ENCODE measurements at places on chromosomes 2 and 18.
A peak's percentile ranks its signal among the peaks of the same experiment; 100 is the strongest.

DNA sequence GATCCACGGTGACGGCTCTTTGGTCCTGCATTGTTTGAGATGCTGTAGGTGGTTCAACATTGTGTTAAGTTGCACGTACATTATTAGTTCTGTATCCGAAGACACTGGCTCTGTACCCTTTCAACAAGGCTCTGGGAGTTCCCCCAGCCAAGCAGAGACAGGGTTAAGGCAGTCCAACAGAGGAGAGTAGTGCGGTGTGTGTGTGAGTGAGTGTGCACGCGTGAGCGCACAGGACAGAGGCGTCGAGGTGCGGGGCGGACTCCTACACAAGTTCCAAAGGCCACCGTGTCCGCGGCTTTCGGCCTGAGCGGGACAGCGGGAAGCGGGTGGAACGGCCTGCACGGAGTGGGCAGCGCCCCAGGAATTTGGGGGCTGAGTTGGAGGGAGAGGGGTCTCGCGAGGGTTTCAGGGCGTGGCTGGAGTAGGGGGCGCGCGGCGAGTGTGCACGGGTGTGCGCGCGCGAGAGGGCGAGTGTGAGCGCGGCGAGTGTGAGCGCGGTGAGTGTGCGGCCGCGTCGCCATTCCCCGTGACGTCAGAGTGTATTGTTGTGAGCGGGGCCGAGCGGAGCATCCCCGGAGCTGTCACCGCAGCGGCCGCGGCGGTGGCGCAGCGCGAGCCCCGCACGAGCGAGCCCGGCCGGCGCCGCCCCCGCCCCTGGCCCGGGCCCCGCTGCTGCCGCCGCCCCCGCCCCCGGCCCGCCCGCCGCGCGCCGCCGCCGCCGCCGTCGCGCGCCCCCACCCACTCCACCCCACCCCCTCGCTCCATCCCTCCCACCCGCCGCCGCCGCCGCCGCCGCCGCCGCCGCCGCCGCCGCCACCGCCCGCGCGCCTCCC lies at the start of gene ASXL3:
Gene ASXL3, plus strand, starts transcription at position 535 of the 833 bp plus-strand sequence. CDS start 413 bp downstream, outside the sequence.
- no peak for DNase-seq

DNA sequence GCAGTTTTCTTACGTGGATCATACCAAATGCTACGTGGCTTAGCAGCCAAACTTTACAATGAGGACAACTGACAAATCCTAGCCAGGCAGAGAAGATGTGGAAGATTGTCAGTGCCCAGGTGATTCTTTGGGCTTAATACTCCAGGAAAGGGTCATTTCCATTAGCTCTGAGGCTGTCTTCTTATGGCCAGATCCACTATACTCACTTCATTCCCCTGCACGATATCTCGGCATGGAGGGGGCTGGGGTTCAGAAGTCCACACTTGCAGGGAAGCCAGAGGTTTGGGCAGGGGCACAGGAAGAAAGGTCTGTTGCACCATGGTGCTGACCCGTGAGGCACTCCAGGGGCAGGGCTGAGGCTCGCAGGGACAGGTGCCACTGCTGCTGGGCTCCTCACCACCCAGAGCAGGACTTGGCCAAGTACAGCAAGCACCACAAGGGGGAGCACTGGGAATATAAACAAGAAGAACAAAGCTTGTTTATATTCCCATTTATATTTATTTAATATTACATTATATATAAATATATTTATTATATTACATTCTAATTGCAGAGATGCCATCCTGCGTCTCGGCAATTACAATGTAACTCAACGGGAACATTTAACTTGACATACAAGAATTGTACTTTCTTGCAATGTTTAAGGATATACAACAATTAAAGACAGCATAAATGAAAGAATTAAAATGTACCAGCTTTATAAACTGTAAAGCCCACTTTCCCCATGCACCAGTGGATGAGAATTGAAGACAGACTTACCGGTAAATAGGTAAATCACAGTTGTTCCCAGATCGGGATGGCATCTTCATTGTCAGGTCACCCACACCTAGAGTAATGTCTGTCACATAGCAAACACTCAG lies 27.2 kb downstream of the CLUL1 start:
- DNase-seq = peak; percentile 82

- DNase-seq = peak; percentile 61
Observed at GRCh38 chr18:33440060-33441043, at the start of gene CCDC178. Gene CCDC178 (minus strand): TSS chr18:33440721. CDS start chr18:33412088, 28,633 bp downstream.

DNA sequence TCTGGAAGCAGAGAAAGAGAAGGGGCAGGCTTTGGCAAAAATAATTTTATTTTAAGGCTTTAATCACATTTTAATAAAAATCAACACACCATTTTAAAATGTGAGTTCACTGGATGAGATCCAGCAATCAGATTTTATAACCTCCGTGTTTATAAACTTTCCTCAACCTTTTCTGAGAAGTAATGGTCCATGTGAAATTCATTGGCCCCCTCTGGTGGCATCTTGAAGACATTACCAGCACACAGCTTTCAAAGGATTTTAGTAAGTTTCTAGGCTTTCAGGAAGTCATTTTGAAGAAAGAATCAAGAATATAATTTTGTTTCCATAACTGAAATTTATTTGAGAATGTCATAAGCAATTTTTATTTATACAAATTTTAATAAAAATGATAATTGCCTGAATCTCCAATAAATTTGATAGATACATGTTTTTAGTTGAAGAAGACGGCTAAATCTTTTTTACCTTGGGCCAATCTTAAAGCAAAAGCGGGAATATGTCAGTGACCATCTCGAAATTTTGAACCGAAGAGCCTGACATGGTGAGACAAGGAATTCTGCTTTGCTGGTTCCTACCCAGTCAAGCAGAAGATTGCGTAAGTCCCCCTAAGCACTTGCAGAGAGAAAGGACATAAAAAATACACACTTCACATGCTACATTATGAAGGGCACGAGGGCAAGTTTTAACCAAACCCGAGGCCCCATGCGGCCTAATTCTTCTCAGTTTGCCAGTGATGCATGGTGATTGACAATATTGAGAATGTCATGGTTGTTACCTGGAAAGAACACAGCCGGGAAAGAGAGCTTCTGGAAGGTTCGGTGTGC lies 128.4 kb upstream of the CBLN2 start:
- DNase-seq = peak; percentile 37

GRCh38 chr2:29747786-29748470 lies 173.5 kb downstream of the ALK start:
- DNase-seq = peak; percentile 61

DNA sequence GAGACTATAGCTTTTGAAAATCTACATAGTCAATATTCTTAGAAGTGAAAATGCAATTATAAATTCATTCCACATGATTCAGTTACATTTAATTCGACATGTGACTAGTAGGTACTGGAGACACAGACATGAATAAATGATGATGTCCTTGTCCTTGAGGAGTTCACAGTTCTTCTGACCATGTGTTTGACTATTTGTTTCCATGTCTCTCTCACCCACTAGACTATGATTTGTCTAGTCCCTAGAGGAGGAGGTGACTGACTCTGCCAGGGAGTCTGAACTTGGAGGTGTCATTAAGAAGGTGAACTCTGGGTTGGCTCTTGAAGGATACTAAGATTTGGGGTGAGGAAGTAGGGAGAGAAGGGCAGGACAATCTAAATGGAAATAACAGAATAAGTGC lies 20.7 kb upstream of the UGP2 start:
- no peak for DNase-seq

DNA sequence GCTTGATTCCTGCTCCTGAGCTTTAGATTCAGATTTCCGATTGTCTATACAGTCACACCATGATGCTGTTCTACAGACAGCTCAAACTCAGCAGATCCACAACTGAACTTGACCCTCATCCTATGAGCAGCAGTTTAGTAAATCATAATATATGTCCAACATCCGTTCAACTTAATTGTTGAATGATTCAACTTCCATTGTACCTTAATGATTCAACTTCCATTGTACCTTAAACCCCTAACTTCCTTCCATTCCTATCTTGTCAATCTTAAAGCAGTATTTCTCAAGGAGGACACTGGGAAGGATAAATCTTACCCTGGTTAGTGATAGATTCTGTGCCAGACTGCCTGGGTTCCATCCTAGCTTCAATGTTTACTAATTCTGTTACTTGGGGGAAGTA lies 60.1 kb downstream of the PIGN start:
- no peak for DNase-seq

DNA sequence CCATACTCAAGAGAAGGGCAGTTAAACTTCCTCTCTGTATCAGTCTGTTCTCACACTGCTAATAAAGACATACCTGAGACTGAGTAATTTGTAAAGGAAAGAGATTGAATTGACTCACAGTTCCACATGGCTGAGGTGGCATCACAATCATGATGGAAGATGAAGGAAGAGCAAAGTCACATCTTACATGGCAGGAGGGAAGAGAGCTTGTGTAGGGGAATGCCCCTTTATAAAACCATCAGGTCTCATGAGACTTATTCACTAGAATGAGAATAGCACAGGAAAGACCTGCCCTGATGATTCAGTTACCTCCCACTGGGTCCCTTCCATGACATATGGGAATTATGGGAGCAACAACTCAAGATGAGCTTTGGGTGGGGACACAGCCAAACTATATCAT lies 1.4 kb upstream of the IL36B start:
- no peak for DNase-seq

DNA sequence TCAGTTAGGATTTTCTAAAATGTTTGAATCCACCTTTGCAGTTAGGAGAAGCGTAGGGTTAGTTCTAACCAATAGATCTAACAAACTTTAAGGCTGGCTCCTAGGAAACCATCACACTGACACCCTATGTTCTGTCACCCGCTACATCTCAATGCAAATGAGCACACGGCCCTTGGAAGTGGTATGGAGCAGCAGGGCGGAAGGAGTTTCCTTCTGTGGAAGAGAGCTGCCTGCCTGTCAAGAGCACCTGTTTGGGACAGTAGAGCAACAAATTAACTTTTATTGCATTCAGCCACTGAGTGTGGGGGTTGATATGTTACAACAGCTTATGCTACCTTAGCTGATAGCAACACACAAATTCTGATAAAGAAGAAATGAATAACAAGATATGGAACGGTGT lies 306.9 kb upstream of the RAB6C start:
- no peak for DNase-seq

DNA sequence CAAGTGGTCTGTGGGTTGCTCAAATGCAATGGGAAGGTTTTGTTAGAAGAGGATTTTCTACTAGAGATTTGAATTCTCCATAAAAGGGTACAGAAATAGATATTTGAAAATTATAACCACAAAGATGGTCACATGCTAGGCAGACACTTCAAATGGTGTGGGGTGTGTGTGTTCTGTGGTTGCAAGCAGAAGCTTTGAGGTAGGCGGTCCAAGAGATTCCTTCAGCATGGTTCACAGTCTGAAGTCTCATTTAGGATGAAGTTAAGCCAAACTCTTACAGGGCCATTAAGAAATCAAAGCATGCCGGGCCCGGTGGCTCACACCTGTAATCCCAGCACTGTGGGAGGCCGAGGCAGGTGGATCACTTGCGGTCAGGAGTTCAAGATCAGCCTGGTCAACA lies 38.3 kb upstream of the RMDN2 start:
- peak; percentile 92 for DNase-seq

GRCh38 chr2:10534514-10535250 lies 86.6 kb upstream of the ODC1 start:
- peak; percentile 15 for DNase-seq

DNA sequence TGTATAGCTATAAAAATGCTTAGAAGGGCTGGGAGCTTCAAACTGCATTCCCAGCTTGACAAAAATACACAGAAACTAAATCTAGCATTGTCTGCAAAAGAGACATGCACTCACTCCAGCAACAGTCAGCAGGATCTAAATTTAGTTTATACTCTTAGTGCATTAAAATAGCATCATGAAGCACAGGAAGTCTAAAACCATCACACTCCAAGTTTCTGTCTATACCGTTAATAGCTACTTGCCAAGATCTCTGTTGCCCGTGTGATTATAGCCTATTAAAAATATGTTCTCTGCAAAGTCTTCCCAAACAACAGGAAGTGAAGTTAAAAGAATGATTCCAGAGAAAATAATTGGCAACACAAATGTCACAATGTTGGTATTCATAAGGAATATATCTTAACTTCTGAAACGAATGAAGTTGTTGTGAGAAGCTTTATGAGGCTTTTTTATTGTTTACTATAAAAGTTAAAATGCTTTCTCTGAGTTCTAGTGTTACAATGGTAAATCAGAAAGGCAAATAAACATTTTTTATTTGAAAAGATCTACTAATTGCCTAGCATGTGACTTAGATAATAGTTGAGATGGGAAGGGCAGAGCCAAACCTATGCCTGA lies 184.2 kb downstream of the ZNF385B start:
- no peak for DNase-seq

GRCh38 chr18:57585855-57586250 lies 649 bp downstream of the FECH start:
- DNase-seq = peak; percentile 5

DNA sequence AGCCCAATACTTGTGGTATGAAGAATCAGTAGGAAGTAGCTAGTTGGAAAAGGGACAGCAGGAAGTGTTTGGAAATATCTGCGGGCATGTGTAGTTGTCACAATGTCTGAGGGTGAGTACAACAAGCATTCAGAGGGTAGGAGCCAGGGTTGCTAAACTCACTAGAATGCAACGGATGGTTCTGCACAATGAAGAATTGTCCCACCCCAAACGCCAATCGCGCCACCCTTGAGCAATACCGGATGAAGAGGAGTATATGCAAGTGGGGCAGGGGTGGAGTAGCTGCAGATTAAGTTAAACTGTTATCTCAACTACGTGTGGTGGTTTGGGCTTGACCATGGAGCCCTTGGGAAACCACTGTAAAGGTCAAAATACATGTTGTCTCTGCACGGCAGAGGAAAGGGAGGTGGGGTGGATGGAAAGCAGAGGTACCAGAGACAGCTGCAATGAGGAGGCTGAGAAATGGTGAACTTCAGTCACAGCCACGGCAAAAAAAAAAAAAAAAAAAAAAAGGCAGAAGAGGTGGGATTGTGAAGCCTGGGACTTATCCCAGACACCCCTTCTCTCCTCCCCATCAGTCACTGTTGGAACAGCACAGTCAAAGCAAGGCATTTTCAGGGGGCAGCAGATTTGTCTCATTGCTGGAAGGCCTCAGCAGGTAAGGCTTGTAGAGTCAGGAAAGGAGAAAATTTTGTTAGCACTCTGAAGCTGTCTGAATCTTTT lies 5.2 kb downstream of the CCL20 start:
- DNase-seq = peak; percentile 93

Measured in iris pigment epithelial cell (primary cell).